ENCODE measurements at places on chromosomes 11 and 22.

DNA sequence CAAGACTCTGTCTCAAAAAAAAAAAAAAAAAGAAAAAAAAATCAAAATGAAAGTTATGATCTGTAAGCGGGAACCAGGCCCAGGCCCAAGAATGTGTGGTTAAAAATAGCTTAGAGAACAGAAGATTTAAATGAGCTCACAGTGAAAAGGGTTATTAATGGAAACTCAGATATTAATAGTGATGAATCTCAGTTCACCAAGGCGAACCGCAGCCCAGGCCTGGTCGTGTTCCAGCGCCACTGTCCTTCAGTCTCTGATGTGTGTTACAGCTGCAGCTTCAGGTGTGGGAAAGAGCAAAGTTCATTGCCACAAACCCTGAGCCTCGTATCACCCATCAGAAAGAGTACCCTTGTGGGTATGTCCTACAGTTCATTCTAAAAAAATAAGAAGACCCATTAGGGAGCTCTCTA is 107.1 kb downstream of the GAB2 start:
- peak; percentile 41 for DNase-seq

DNA sequence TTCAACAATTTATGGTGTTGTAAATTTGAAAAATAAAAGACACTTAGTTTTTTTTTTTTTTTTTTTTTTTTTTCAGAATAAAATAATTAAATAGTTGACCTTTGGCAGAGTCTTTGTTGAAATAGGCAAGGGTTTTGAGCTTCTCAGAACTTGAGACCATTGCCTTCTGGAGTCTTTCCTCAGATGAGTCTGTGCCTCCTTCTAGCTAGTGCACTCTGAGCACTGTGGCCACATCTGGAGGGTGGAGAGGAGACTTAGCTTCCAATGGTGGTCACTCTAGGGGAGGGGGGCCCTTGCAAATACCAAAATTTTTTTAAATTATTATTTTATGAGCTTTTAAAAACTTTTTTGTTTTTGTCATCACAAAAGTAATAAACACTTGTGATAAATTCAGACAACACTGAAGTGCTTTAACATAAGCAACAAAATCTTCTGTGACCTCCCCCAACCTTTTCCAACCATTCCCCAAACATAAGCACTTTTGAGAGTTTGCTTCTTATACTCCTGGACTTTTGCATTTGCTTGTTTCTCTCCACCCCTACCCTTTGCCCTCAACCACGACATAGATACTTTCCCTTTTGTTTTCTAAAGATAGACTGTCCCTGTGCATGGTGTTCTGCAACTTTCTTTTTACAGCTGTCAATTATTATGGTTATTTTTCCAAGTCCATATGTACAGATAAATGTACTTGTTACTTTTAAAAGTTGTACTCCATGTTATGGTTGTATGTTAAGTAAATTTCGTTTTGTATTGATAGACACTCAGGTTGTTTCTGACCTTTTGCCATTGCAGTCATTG is 41.1 kb downstream of the BMAL1 start:
- no peak for DNase-seq

DNA sequence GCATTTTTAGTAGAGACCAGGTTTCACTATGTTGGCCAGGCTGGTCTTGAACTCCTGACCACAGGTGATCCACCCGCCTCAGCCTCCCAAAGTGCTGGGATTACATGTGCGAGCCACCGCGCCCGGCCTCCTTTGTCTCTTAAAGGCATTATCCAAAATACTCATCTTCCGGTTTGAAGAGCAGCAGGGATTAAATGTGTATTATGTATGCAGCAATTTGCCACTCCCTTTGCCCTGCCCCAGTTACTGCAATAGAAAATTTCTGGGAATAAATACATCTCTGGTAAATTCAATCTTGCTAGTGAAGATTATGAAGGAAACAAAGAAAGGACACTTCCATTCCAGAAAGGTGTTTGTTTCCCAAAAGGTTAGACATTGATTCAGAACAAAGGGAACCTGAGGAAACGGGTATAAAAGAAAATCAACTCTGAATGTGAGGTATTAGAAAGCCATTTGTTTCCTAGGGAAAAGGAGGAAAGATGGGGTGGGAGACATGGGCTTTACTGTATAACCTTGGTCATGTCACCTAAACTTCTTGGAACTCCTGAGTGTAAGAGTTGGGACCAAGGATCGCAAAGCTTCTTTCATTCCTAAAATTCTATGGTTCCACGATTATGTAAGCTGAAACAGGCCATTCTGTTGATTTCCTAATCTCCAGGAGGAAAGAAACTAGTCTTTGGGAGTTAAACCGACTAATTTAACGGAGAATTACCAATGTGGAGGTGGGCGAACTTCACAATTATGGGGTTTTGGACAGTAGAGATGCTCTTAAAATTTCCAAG is 959 bp upstream of the HIPK3 start:
- no peak for DNase-seq

- peak; percentile 84 for DNase-seq
These were observed 1.1 kb downstream of the RRM1 start for GRCh38 chr11:4095509-4096230.

DNA sequence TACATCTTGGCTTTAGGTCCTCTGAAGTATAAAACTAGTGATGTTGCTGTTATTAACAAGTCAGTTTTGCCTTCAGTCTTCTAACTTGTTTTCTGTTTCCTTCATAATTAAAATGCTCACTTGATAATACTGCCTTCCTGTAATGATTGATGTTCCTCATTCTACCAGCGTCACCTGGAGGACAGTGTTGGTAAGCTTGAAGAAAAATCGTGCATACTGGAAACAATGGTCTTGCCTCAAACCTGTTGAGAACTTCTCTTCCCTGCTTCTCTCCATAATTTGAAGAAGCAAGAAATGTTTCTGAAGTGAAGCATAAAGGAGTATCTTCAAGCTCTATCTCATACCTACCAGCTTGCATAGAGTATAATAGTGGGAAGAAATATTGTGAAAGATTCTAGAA is 3.0 kb downstream of the YWHAH start:
- peak; percentile 27 for DNase-seq
